Inflammatory macrophage treated with lipopolysaccharide for 4 hours (primary cell): ENCODE measurements at places on chromosomes 7 and 10.

DNA sequence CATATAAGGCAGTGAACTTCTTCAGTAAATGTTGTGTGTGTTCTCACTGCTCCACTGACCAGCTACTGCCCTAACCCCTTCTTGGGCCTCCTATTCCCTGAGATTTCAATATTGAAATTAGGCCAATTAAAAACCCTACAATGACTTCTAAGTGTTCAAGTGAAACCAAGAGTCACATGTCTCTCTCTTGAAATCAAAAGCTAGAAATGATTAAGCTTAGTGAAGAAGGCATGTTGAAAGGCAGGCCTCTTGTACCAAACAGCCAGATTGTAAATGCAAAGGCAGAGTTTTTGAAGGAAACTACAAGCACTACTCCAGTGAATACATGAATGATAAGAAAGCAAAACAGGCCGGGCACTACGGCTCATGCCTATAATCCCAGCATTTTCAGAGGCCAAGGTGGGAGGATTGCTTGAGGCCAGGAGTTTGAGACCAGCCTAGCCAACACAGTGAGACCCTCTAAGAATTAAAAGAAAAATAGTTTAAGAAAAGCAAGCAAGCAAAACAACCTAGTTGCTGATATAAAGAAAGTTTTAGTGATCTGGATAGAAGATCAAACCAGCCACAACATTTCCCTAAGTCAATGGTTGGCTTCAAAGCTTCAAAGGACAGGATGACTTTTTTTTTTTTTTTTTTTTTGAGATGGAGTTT, 22.3 kb downstream of the BRAF start:
- no peak for DNase-seq

DNA sequence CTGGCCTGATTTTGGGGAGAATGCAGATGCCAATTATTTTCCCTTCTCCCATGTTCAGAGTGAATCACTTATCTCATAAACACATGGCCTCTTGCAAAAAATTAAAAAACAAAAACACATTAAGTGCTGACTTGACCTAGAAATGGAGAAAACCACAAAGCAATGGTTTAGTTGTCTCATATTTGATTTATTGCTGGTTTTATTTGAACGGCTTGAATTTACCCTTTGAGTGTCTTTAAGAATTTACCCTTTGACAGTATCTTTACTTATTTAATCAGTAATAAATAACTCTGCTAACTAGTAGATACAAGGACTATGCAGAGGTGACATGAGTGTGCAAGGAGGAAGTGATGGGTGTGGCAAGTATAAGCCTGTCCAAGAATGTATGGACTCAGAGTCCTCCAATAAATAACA, 68.1 kb upstream of the GSDME start:
- no peak for DNase-seq

DNA sequence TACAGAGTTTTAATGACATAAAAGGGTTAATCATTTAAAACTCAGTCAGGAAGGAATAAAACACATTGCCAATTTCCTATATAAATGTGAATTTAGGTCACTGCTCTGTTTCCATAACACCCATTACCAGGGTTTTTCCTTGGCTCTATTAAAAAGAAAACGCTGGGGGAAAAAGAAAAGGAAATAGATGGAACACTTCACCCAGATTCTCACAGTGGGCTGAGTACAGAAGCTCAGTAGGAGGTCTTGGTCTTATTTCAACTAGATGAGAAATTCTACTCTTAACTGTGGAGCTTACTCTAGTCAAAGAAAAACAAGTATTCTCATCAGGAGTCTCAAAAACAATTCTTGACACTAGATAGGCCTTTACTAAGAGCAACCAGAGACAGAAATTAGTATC, 36.5 kb downstream of the GLUD1 start:
- DNase-seq: no peak

DNA sequence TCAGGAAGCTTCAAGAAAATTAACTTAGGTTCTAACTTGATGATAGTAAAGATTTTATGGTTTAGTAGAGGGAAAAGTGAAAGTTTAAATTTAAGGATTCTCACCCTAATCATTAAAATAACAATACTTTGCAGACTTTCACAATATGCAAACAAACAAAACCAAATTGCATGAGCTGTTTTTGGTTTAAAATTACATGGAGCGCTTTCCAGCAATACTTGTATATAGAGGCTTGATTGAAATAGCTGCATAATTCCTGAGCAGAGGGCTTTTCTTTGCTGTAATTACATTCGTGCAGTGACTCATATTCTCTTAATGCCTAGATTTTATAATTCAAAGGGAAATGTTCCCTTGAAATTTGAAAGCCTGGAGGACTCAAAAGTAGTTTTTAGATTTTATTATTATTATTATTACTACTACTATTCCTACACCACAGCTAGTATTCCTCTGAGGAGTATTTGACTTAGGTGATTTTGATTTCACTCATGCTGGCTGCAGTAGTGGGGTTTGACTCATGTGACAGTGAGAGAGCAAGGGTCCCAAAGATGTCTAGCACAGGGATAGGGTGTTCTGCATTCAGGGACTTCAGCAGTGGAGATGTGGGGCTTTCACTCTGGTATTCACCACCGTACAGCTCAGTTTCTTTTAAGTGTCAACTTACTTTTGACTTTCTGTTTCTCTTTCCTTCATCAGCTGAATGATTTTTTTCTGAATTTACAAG, 138.1 kb downstream of the ADAM22 start:
- DNase-seq: no peak
